ENCODE measurements at places on chromosomes 6 and 20.

DNA sequence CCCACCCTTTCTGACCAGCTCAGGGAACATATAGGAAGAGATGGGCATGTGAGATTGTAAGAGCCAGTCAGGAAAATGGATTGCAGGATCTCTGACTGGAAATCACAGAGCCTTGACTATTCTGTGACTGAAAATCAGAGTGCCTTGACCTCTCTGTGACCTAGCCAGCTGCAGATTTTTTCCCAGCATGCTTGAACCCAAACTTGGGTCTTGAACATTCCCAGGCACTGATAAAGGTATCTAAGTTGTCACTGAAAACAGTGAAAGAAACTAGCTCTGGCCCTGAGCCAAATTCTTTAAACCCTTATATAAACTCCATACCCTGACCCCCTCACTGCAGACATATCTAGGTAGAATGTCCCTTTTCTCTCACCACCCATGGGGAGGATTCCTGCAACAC is 2.3 kb upstream of the ZNF165 start:
- ATAC-seq: no peak

DNA sequence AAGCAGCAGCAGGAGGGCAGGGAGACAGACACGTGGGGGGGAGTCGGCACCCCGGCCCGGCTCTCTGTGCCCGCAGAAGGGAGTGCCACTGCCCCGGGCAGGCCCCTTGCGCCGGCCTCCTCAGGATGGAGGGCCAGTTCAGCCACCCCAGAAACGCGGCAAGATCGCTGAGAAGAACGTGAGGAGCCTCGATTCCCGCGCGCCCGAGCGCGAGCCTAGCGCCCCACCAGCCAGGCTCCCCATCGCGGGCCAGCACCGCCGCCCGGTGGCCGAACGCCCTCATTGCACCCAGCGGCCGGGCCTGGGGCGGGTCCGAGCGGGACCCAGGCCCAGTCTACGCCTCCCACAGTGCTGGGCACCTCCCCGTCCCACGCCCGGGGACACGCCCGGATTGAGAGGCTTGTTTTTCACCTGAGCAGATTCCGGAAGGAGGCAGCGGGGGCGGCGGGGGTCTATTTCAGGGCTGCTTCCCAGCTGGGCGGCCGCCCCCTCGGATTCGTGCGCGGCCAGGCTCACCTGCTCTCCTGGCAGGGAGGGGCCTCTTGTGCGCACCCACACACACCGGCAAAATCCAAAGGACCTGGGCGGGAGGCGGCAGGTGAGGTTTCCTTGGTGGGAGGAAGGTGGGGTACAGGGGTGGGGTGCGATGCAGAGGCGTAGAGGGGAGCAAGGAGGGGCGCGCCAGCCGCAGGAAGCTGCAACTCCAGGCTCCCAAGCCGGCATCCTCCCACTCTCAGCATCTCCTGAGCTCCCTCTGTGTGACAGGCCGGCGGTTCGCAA is 9.0 kb upstream of the GRM4 start:
- peak; percentile 85 for ATAC-seq

- no peak for ATAC-seq
Measured at GRCh38 chr6:88492824-88493223, 326.7 kb upstream of the CNR1 start.

GRCh38 chr6:167338541-167339117 is 13.7 kb downstream of the TTLL2 start:
- no peak for ATAC-seq

DNA sequence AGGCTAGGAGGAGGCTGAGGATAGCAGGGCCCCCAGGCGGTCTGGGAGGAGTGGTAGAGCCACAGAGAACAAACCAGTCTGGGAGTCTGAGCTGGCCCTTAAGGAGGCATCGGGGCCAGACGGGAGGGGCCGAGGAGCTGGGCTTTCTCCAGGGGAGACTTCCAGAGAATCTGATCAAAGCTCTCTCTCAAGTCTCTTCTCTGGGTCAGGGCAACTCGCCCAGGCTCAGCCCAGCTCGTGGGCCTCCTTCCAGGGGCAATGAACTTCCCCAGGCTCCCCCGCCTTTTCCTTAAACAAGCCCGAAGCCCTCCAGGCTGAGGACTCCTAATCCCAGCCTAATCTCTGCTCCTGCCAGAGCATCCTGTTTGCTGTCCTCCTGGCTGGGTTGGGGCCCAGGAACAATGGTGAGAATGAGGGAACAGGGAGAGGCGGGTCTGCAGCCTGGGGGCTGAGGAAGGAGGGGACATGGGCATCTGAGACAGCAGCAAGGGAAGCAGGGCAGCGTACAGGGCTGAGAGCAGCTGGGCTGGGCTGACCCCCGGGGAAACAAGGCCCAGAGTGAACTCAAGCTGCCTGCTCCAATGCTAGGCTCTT is 173.6 kb downstream of the ANKRD60 start:
- no peak for ATAC-seq

DNA sequence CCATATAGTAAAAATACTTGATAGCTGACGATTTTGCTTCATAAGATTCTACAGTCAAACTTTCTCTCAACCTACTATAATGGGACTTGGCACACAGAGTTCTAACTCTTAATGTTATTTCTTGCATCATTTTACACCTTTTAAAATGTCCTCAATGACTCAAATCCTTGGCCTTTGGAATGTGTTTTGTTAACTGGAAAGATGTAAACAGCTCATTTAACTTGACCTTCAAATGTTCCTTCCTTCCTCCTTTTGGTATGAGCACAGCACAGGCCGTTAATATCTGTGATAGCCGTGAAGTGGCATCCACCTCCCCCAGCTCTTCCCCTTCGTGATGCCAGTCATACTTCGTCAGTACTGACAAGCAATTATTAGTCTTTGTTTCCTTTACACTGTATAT is 972.0 kb upstream of the CITED2 start:
- no peak for ATAC-seq
